ENCODE measurements at places on chromosomes 2 and 18.

GRCh38 chr2:31935370-31935769 is 75.4 kb downstream of the MEMO1 start:
- no peak for ATAC-seq

DNA sequence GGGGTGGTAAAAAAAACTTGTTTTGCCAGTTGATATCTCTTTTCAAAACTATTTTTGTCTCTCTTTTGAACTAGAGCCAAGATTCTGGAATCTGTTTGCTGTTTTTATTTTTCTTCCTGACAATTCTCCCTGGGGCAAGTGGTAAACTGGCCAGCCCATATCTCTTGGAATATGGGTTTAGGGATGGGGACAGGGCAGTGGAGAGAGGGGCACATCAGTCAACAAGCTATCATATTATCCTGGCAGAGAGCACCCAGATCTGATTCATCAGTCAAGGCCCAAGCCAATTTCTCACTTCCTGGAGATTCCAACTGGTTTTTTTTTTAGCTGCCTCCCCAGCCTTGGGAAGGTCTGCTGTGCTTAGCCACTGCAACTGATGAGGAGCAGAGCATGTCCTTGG is 52.3 kb downstream of the ARHGAP28 start:
- no peak for ATAC-seq

GRCh38 chr2:527581-527980 is 149.6 kb downstream of the TMEM18 start:
- ATAC-seq = no peak

DNA sequence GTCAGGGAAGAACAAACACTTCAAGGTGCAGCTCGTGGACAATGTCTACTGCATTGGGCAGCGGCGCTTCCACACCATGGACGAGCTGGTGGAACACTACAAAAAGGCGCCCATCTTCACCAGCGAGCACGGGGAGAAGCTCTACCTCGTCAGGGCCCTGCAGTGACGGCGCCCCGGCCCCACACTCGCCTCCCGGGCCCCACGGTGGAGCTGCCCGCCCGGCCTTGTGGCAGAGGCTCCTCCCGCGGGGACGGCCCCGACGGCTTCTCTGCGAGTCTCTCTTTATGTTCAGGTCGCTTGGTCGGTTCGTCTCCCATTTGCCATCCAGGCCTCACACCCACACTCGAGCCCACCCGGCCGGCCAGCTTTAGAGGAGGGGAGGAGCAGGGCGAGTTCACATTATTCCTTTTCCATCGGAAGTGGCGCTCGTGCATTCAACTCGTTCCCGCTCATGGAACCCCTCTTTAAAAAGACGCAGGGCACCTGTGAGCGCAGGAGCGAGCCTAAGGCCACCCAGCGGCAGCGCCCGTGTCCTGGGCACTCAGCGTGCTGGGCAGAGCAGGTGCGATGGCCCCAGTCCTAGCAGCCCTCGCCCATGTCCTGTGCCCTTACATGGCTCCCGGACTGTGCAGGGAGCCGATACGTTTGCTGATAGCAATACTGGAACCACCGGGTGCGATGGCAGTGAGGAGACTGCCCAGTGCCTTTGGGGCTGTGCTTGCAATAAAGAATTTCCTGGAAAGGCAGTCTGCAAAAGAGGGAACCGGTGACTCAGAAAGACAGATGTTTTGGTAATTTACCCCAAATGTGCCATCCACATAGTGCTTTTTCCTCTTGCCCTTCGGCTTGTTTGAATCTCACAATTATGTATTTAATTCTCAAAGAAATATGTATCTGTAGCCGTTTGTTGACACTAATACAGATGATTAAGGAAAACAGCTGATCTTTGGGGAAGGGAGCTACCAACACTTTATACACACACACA is 148.6 kb downstream of the NCK2 start:
- ATAC-seq = no peak

DNA sequence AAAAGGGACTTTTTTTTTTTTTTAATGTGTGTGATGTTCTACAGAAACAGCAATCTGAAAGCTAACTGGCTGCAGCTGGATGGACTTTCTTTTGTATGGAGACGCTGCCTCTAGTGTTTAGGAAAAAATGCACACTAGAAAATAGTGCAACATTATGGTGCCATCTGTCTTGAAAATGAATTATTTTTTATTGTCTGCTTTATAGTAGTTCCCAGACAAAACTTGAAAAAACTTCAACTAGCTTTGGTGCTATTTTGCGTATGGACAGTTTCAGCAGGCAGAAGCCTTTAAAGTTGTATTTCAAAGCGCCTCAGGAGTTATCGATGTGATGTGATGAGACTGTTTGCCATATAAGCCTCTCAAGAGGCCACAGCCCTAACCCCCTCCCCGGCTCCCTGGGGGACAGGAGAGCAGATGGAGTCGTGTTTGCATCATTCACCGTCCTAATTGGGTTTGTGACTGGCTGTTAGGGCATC is 86.9 kb downstream of the LTBP1 start:
- no peak for ATAC-seq

Data from activated CD4-positive, CD25-positive, alpha-beta regulatory T cell treated with anti-CD3 and anti-CD28 coated beads, Interleukin-2, amount 50 U/mL, for 24 hours (primary cell).